ENCODE measurements at places on chromosomes 2 and 18.

DNA sequence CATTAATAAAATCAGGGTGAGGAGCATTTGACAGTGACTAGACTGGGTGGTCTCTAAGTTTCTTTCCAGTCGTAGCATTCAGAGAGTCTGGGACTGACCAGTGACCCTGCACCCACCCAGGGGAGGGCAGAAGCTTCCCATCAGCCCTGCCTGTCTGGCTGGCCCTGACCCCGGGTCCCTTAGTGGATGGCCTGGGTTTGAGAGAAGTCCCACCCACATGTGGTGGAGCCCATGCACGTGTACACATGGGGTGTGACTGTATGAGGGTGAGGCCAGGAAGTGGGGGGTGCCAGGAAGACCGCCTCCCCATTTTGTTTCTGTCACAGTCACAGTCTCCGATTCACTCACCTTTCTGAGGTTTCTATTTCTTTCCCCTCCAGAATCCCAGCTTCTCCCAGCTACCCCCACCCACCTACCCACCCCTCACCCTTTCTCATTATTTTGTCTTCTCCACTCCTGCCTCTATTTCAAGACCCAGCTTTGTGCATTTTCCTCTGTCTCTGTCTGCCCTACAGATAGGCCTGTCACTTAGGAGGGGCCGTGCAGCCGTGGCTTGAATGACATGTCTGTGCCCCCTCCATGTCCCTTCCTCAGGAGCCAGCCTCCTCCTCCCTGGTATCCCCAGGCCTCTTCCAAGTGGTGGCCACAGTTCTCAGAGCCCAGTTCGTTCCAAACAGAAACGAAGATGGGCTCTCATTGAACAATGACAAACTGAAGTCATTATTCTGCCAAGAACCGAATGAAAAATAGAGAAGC, 13.6 kb downstream of the CIB4 start:
- DNase-seq = no peak

DNA sequence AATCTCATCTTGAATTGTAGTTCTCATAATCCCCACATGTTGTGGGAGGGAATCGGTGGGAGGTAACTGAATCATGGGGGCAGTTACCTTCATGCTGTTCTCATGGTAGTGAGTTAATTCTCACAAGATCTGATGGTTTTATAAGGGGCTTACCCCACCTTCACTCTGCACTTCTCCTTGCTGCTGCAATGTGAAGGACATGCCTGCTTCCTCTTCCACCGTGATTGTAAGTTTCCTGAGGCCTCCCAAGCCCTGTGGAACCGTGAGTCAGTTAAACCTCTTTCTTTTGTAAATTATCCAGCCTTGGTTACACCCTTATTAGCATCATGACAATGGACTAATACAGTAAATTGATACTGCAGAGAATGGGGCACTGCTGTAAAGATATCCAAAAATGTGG, 57.9 kb downstream of the SCN7A start:
- DNase-seq = no peak

- DNase-seq = peak; percentile 44
These were observed 2.8 kb upstream of the CTDSP1 start for GRCh38 chr2:218396688-218397462.

DNA sequence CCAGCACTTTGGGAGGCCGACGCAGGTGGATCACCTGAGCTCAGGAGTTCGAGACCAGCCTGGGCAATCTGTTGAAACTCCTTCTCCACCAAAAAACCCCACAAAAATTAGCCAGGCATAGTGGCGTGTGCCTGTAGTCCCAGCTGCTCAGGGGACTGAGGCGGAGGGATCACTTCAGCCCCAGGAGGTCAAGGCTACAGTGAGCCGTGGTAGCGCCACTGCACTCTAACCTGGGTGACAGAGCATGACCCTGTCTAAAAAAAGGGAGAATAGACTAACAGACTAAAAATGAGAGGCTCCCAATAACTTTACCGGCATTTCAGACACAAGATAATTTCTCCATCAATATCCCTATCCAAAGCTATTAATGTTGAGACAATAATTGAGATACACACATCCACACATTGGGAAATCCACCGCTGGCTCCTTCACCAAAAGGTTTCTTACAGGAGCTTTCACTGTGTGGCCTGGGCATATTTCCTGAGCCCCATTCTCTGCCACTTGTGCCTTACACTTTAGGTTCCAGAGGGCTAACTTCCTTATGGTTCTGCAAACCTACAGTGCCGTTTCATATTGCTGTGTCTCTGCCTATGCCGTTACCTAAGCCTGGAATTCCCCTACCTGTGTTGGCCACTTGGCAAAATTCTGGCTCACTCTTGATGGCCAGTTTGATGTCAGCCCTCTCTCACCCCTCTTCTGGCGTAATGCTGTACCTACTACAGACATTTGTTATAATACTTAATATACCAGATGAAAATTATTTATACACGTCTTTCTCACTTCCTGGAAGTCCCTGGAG, 115.8 kb upstream of the ZFP36L2 start:
- no peak for DNase-seq

DNA sequence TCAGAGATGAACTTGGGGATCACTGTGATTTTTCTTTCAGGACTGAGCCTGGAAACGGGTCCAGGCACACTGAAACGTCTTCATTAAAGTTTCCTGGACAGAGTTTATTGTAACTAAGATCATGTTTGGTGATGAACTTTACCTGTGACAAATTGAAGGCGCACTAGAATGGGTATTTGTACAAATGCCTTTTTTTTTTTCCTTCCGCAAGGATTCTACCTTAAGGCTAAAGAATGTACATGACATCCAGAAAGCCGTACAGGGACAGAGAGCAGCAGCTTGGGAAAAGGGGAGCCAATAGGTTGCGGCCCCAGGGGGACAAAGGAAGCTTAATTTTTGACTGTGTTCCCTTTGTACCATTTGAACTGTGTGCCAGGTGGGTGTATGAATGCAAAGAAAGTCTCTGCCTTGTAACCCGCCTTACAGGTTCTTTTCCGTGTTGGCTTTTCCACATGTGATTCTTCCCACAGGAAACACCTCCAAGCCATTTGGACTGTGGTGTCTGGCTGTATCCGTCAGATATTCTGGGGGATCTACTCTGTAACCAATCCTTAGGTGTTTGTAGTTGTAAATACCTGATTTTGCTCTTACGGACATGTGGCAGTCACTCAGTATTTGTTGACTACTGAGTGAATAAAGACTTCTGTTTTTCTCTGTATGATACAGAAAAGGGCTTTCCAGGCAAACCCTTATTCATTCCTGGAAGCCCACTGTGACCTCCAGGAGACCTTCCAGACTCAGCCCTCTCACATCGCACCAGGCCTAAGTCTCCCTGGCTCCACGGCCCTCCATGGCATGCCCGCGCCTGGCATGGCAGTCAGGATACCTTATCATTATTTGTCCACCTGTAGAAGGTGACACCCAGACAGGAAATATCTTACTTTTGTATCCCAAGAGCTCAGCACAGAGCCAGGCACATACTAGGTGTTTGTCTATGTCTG, 1.1 kb downstream of the LRRFIP1 start:
- no peak for DNase-seq

DNA sequence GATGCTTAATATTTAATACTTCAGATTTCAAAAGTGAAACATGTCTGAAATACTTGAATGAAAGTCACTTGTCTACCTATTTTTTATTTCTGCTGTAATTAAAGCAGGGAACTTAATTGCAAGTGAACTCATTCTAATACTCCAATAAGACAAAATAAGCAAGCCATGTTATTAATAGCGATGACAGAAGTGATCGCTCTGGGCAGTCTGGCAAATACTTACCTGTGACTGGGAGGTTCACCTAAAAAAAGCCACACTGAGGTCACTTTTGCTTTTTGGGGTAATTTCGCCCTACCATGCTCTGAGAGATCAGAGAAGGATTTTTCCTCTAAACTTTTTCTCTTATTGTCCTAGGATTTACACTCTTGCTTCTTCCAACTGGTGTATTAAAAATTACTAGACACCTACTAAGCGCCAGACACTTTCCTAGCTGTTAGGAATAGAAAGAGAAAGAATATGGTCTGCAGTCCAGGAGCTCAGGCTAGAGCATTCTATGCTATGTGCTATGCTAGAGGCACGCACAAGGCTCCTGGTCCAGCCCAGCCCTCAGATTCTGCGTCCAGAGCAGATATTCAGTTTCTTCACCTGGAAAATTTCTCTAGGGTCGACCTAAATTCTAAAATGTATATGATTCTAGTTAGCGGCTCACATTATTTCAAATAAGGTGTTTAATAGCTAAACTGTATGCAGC, 26.5 kb upstream of the PPP1CB start:
- no peak for DNase-seq

DNA sequence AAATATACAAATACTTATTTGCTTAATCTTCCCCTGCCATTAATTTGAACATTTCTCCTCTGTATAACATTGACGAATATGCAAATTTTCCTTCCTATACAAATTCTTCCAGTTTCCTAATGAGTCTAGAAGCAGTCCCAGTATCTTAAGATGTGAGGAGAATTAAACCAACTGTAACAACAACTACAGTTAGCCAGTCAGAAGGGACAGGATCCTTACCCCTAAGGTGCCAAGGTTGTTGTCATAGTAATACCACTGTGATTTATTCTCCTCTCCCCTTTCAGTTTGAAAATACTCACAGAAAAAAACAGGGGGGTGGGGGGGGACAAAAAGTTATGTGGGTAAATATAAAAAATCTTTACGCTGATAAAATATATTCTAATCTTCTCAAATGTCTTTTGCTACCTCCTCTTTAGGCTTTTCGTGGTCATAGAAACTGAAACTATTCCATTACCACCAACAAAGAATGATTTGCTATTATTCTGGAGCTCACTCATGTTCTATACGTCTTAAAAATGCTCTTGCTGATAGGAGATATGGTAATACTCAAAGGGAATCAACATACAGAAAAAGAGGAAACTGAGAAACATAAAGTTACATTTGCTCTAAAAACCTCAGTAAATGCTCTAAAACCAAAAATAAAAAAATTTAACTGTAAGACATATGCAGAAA, 107.6 kb downstream of the MEMO1 start:
- no peak for DNase-seq

DNA sequence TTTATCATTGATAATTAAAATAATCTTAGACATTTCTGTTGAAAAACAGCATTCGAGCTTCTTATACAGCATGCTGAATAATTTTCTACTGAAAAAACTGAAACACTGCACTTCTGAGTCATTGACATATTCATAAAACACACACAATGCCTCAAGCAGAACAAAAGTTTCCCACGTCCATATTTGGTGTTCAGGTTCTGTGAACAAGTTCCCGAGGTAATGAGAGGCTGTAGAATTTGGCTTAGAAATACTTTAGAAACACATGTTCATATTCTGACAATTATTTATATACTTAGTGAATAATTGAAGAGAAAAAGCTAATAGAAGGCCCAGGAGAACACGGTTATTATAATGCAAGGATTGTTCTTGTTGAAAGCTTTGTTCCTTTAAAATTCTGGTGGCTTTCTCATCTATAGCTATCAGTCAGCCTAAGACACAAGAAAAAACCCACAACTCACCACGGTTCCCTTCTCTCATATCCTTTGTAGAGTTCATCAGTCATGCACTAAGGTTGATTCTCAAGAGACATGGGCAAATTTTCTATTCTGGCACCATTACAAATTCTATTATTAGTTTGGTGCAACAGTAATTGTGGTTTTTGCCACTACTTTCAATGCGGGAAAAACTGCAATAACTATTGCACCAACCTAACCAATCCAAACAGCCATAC, 194.4 kb downstream of the TMX3 start:
- DNase-seq = no peak

GRCh38 chr18:35770376-35771014, 189.0 kb downstream of the GALNT1 start:
- DNase-seq = no peak

GRCh38 chr18:80158365-80158764, 49.3 kb downstream of the ADNP2 start:
- DNase-seq = no peak

DNA sequence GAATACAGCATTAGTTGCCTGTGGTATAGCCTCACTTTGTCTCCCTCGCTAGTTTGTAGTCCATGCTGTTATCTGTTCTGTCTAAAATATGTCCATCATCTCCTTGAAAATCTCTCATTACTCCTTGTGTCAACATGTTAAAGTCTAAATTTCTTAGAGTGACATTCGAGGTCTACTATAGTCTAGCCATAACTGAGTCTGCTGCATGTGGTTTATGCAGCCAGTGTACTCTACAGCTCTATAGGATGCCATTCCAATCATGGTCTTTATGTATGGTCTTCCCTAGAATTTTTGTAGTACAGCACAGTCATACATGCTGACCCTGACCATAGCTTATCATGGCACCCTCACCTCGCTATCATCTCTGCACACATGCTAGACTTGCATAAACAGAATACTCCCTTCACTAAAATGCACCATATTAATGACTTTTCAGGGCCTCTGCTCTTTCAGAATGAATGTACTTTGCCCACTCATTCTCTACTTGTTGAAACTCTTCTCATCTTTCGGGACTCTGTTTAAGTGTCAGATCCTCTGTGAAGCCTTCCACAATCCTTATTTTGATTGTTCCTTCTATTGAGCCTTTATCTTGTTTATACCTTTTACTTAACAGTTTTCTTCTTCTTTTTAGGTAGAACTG, 12.8 kb downstream of the TANK start:
- DNase-seq = no peak

DNA sequence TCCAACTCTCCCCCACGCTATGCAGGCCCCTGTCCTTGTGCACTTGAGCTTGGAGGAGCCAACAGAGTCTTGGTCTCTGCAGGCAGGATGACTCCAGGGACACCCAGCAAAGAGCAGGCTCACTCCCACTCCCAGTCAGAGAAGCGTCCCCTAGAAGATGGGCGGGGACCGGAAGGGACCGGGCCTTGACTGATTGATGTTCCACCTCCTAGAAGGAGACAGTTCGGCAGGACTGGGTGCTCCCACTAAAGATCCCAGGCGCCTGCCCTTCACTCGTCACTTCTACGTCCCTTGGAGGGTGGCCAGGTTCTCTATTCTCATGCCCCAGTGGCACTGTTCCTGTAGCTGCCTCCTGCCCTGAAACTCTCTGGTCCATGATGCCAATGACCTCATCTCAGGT, 3.2 kb upstream of the SP100 start:
- DNase-seq = no peak

- no peak for DNase-seq
These were observed 148.5 kb downstream of the MYT1L start for GRCh38 chr2:2182551-2183071.

DNA sequence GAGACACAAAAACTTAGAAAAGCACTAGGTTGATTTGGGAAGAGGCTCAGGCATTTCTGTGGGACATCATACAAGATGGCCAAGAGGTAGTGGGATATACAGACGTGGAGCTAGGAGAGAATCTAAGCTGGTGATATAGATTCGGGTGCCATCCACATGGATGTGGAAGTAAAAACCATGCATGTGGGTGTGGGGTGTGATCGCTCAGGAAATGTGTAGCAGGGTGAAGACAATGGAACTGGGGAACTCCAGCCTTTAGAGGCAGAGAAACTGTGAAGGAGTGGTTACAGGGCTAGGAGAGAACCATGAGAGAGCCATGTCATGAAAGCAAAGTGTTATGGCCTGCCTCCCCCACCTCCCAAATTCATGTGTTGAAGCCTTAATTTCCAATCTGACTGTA, 43.0 kb upstream of the CTLA4 start:
- DNase-seq = no peak

- DNase-seq = no peak
These were observed 116.4 kb downstream of the ACKR3 start for GRCh38 chr2:236685979-236686520.

Measured in HT-29 (cell line).